ENCODE measurements at places on chromosomes 2 and 18. TPM values are rescaled to one million over a fixed set of nuclear protein-coding genes. Genes with fewer than 3 reads are reported as not detected.

- DNase-seq, result no peak
Observed at GRCh38 chr2:57878171-57878865, 168.3 kb upstream of the VRK2 start.

- no peak for DNase-seq
Observed at GRCh38 chr2:241538838-241539615, 19.5 kb upstream of the BOK start.

DNA sequence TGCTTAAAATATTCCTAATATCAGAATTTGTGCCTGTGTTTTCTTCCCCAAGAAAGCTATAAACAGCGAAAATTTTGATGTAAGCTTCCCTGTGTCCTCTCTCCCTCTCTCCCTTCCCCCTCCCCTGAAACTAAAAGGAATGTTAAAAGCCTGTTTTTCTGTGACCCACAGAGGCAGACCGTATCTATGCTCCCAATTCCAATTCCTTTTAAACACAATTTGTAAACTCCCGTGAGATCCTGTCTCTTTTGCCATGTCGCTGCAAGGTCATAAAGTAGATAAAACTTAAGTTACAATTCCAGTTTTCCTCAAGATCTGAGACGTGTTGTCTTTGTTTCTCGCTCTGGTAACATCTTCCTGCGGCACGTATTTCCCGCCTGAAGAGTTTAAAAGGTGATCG lies 23.3 kb downstream of the SKA1 start:
- DNase-seq, result no peak

GRCh38 chr2:234292205-234292961 lies 204.5 kb downstream of the ARL4C start:
- no peak for DNase-seq

CRYGB gene
- not detected for total RNA-seq

UGT1A9 gene
- not detected for total RNA-seq

MROH2A gene
- total RNA-seq, result 2.9 TPM

DNA sequence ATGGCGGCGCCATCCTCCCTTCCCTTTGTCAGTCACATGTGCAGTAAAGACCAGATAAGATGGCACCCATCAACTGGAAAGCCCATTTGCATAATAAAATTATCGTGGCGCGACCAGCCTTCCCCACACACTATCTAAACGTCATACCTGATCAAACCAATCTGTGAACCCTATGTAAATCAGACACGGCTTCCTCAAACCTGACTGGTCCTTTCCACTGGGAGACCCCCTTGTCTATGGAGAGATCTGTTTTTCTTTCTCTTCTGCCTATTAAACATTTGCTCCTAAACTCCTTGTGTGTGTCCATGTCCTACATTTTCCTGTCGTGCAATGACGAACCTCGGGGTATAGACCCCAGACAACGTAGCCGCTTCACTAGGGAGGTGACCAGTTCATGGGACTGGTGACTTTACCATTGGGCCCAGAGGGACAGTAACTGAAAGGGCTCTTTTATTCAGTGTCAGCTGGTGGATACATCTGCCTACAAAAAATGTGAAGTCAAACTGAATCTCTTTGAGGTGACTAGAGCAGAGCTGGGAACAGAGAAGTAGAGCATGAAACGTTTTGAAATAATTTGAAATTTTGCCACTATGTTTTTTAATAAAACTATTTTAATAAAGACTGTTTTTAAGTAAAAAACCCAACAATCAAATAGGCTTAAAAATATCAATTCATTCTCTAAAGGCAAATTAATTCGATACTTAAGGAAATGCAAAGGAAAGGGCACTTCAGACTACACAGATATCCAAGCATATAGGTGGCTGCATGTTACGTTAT lies 87.5 kb downstream of the SOCS6 start:
- DNase-seq, result no peak

CD28 gene
- total RNA-seq, result not detected

DNA sequence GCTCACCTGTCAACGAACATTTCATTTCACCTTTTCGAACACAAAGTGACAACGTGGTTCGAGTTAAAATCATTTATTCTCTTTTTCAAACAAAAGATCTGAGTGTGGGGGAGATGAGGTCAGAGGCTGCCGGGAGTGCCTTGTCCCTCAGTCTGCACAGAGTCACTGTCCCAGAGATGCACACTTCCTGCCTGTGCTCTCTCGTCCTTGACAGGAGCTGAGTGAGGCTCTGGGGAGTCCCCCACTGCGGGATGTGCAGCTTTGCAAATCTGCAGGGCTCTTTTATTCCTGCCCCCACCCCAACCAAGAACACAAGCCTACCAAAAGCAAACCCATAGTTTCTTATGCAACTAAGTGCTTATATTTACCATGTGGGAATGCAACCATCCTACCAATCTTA lies 497.8 kb downstream of the EIPR1 start:
- DNase-seq, result no peak

DNA sequence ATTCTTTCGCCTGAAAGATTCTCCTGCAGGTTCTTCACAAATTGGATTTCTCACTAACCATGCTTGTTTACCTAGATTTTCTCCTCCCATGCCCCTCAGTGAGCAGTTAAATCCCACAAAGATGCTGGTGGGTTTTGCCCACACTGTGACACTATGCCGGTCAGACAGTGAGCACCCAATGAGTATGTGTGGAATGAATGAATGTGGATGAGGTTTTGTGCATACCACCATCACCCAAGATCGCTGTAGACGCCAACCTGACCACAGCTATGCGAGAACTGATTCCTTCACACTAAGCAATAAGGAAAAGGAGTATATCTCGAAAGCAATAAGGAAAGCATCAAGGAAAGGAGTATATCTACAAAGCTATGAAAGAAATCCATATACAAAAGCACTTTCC lies 116.7 kb downstream of the PID1 start:
- DNase-seq, result no peak

Data from PC-9 (cell line).